ENCODE measurements at places on chromosomes 3 and 15. TPM values are rescaled to one million over a fixed set of nuclear protein-coding genes. Genes with fewer than 3 reads are reported as not detected.

The GOLGA8T gene
- 0.18 TPM for total RNA-seq

The IMPG2 gene
- 0.13 TPM for total RNA-seq

The SPINK8 gene
- not detected for total RNA-seq

The SERPINI2 gene
- not detected for total RNA-seq

The LINGO1 gene
- not detected for total RNA-seq

The SLC9C1 gene
- not detected for total RNA-seq

The CCDC80 gene
- not detected for total RNA-seq

The MNS1 gene
- 0.29 TPM for total RNA-seq

The GRK7 gene
- 0.09 TPM for total RNA-seq

The PLA2G4E gene
- total RNA-seq: not detected

The RAB6B gene
- total RNA-seq: 1.7 TPM

The BNC1 gene
- total RNA-seq: not detected

DNA sequence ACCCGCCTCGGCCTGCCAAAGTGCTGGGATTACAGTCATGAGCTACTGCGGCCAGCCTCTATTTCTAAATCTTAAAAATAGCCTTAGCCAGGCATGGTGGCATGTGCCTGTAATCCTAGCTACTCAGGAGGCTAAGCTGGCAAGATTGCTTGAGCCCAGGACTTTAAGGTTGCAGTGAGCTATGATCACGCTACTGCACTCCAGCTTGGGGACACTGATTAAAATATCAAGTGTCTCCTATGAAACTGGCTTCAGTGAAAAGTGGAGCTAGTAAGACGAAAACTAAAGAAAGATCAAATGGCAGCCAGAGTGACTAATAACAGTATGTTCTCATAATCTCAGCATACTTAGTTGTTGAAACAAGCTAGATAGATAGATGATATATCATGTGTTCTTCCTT, 112.5 kb downstream of the STT3B start:
- DNase-seq: no peak

GRCh38 chr15:51737522-51738305, at the start of gene LYSMD2:
Gene LYSMD2 (minus strand): TSS chr15:51737655. CDS start chr15:51737622, 33 bp downstream.
- peak; percentile 81 for DNase-seq

DNA sequence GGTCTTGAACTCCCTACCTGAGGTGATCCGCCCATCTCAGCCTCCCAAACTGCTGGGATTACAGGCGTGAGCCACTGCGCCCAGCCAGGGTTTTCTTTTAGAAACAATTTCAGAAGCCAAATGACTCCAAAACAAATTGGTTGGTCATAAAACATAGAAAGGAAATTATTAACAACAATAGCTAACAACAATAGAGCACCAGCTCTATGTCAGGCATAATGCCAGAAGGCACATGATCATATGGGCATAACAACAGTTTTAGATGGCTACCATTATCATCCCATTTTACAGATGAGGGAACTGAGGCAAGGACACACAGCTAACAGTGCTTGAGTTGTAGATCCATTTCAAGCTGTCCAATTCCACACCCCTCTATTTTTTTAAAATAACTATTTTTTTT, 22.2 kb upstream of the RAF1 start:
- no peak for DNase-seq

GRCh38 chr3:4841225-4841624, 138.0 kb upstream of the BHLHE40 start:
- no peak for DNase-seq

GRCh38 chr3:15325228-15325627, 7.2 kb downstream of the SH3BP5 start:
- no peak for DNase-seq

DNA sequence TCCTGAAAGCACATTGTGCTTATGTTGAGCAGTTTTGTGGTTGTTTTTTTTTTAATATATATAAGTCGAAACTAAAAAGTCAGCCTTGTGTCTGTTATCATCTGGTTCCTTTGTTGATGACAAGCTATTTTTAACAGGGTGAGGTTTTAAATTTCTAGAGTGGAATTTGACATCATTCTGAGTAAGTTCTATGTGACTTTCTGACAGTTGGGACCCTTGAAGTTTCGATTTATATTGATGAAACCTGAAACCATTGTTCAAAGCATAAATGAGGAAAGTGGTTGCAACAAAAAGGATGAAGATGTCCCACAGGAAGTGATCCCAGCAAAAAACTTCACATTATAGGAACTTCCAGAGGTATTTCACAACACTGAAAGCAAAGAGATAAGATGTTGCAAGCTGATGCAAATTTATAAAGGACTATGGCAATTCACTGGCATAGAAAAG, 94.0 kb downstream of the CYP19A1 start:
- DNase-seq: no peak

DNA sequence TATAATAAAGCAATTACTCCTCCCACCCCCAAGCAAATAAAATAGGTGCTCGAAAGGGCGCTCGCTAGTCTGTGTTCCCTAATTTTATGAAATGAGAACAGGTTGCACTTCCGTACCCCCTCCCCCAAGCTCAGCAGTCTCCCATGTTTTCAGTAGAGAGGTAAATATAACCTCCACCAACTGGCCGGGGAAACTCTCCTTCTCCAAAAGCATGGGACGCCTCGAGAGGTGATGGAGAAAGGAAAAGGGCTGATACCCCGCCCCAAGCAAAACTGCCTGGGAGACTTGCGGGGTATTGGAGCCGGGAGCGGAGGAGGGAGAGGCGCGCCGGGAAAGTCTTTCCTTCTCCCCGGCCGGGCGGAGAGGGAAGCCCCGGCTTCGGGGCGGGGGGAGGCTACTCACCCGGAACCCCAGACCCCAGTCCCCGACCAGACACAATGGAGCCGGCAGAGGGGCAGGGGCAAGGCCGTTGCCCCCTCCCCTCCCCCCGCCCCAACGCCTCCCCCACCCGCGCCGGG, 605 bp downstream of the DCUN1D1 start:
- DNase-seq: peak; percentile 48

DNA sequence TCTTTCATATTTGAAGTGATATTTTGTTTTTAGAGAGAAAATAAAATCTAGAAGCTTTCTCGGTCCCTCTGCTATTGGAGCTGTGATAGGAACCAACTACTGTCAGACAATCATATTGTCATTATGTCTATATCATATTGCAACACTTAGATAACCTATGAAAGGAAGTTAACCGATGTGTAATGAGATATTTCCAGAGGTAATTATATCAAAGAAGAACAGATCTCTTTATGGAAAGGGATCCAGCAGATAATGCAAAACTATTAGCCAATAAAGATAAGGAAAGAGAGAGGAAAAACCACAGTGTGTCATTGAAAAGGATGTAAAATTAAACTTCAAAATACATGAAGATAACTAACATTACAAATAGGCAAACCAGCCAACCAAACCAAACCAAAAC, 529.1 kb upstream of the CCDC54 start:
- no peak for DNase-seq

DNA sequence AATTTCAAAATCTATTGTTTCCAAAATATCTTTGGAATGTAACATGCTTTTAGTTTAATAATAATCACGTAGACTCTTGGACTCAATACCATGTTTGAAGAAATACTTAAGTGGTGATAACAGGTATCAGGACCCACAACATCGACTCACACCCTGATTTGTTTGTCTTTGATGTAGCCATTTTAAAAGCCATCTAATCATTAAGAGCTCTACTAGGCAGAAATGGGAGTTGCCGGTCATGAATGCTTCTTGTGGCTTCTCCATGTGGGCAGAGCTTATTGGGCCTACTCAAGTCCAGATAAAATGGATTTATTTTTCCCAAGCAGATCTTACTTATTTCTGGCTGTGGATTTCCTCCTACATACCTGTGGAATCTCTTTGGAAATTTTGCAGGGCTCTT, 261.6 kb upstream of the NR2F2 start:
- no peak for DNase-seq

GRCh38 chr3:138497851-138498250, 63.4 kb downstream of the ESYT3 start:
- DNase-seq: no peak

DNA sequence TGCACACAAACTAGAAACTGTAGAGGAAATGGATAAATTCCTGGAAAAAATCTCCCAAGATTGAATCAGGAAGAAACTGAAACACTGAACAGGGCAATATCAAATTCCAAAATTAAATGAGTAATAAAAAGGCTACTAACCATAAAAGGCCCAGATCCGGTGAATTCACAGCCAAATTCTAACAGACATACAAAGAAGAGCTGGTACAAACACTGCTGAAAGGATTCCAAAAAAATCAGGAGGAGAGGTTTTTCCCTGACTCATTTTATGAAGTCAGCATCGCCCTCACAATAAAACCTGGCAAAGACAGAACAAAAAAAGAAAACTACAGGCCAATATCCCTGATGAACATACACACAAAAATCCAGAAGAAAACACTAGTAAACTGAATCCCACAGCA, 462.4 kb upstream of the THBS1 start:
- no peak for DNase-seq

DNA sequence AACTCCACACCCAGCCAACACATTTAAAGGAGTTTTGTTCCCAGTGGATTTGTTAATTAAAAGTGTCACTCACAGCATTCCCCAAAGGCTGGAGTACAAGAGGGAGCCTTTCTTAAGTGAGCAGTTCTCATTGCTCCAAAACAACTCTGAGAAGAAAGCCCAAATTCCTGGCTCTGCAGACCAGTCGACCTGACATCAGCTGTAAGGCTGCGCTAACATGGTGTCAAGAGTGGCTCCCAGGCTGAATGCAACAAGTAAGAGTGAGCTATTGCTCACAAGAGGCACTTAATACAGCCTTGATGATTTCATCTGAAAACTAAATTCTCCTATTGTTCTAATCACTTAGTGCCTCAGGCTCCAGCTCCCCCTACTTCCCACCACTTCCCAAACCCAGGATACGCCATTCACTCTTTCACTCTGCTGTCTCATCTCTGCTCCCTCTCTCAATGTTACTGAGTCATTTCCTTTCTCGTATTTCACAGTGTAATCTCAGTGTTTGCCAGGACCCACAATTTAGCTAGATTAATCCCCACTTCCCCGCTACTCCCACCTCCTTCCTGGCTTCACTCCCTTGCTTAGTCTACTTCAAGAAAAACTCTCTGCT, 81.8 kb downstream of the WWTR1 start:
- DNase-seq: no peak

DNA sequence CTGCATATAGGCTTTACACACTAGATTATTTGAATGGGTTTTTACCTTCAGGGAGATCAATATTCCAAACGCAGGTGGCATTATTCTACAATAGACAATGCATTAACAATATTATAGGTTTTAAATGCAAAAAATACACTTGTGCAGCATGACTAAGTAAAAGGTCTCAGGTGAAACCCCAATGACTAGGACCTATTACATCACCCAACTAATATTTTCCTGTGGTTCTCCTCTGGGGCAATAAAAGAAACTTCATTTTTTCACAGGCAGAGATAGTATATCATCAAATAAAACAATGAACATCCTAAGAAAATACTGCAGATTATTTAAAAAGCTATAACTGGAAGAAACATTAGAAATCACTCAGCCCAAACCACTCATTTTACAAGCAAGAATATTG, 375.3 kb downstream of the ROBO1 start:
- no peak for DNase-seq

All from activated CD8-positive, alpha-beta T cell treated with anti-CD3 and anti-CD28 coated beads for 36 hours (primary cell).